ENCODE measurements at places on chromosomes 6 and 20. TPM values are rescaled to one million over a fixed set of nuclear protein-coding genes. Genes with fewer than 3 reads are reported as not detected.

GRCh38 chr6:132072271-132072670 lies 121.1 kb upstream of the CCN2 start:
- peaks cover 2% of the 10 kb centered on the region for H3K27me3 ChIP-seq
- no peaks in the 10 kb centered on the region for H3K4me1 ChIP-seq
- no peak overlapping the region for H3K27ac ChIP-seq
- H3K36me3 ChIP-seq, result no peaks in the 10 kb centered on the region
- DNase-seq, result no peak

The PEDS1 gene
- total RNA-seq, result 29.5 TPM

DNA sequence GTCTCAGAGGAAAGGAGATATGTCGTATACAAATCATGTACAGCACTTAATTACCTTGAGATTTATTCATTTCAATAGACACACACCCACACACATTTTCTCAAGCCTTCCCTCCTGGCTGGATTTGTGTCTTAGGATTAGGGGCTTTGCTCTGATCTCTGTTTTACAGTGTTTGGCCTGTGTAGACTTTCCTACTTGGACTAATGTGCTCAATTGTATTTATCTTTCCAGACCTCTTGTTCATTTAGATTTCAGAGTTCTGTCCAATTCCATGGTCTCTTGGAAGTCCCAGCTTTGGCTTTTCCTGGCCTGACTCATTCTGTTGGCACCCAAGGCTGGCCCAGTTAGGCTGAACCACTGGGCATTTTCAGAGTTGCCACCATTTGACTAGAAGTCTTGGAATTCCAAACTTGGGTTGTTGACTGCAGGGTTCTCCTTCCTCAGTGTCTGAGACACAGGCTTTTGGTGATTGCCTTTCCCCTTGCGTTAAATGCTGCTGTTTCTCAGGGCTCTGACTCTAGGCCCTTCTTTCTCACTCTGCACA lies 8.9 kb upstream of the RFPL4B start:
- no peak for DNase-seq
- H3K27ac ChIP-seq, result no peak overlapping the region
- no peaks in the 10 kb centered on the region for H3K4me1 ChIP-seq
- H3K36me3 ChIP-seq, result no peaks in the 10 kb centered on the region
- no peak overlapping the region for H3K4me3 ChIP-seq
- peaks cover 20% of the 10 kb centered on the region for H3K27me3 ChIP-seq

- peak overlapping the region; percentile 91 for H3K27ac ChIP-seq
- H3K27me3 ChIP-seq, result no peaks in the 10 kb centered on the region
- peaks cover 34% of the 10 kb centered on the region for H3K36me3 ChIP-seq
- H3K4me3 ChIP-seq, result no peak overlapping the region
These were observed 8.7 kb downstream of the TMEM181 start for GRCh38 chr6:158568549-158568948.

The KCNK16 gene
- not detected for total RNA-seq

DNA sequence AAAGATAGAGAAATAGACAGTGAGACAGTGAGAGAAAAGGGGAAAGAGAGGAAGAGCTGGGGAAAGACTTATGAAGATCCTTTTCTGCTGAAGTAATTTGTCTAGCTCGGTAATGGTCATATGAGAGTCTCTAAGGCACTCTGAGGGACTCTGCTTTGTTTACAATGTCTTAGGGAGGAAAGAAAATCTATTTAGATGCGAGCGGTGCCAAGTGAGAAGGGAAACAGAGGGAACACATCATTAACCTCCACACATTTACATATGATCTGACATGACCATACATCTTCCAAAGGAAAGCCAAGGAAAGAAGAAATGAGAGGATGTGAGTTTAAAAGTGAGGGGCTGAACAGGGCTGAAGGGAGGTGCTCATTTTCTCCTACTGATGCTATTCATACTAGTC lies 862.3 kb upstream of the CITED2 start:
- DNase-seq, result no peak
- no peaks in the 10 kb centered on the region for H3K4me1 ChIP-seq
- no peaks in the 10 kb centered on the region for H3K27me3 ChIP-seq
- no peak overlapping the region for H3K27ac ChIP-seq

- no peaks in the 10 kb centered on the region for H3K27me3 ChIP-seq
- H3K4me1 ChIP-seq, result no peaks in the 10 kb centered on the region
- H3K4me3 ChIP-seq, result no peak within 1 kb of the TSS
- no peak for DNase-seq
- H3K27ac ChIP-seq, result no peak within 1 kb of the TSS
These were observed at the start of gene DEFB123 for GRCh38 chr20:31440012-31440659. Gene DEFB123 (plus strand): TSS chr20:31440632. CDS start chr20:31440699, 67 bp downstream.

The FKBP1C gene
- total RNA-seq, result 3.0 TPM

DNA sequence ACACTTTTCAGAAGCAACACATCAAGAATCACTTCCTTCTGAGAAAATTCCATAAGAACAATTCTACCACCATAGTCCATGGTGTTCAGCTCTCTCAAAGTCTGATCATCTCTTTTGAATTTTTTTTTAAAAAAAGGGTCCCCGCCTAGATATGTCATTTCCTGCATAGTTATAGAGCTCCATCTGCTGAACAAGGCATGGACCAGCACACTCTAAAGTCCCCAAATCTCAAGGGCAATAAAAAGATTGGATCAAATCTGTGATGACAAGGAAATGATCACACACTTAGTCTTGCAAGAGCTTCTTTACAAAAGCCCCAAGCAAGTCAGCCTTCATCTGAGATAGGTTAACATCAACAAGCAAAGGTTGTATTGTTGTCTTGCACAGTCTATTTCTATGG lies 100.7 kb upstream of the STMND1 start:
- no peak for DNase-seq
- no peak overlapping the region for H3K27ac ChIP-seq
- H3K4me3 ChIP-seq, result no peak overlapping the region
- H3K36me3 ChIP-seq, result no peaks in the 10 kb centered on the region
- no peaks in the 10 kb centered on the region for H3K4me1 ChIP-seq

DNA sequence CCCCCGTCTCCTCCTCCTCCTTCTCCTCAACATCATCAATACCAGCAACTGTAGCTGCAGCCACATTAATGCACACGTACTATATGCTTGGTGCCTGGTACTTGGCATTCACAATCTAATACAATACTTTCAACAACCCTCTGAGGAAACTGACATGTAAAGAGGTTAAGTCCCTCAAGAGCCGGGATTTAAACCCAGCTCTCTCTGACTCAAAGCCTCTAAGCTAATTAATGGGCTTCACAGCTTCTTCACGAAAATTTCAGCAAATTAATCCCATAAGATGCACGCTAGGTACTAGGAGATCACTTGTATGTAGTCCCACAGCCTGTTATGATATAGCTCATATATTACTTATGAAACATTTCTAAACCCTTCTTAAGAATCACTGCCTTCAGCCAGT lies 73.1 kb upstream of the IPCEF1 start:
- H3K4me1 ChIP-seq, result no peaks in the 10 kb centered on the region
- no peak overlapping the region for H3K27ac ChIP-seq
- peaks cover 12% of the 10 kb centered on the region for H3K27me3 ChIP-seq
- DNase-seq, result no peak

DNA sequence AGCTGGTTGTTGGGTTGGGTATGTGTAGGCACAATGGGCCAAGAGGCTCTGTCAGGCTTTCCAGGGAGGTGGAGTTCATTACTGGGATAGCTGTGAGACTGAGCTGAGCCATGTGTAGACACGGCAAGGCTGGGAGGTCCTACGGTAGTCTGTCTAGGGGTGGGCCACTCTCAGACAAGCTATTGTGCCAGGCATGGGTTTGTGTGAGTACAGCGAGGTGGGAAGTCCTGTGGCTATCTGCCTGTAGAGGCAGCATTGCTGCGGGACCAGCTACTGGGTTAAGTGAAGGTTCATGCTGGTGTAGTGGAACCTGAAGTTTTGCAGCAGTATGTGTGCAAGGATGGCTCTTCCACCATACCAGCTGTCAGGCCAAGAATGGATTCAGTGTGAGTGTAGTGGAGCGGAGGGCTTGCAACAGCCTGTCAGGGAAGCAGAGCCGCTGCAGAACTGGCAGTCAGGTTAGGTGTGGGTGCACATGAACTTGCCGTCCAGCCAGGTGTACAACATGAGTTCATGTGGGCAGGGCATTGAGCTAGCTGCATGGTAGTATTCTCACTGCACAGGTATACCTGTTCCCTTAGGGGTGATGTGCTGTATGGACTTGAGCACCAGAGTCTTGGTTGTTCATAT lies 78.0 kb upstream of the CENPW start:
- no peaks in the 10 kb centered on the region for H3K4me1 ChIP-seq
- H3K27me3 ChIP-seq, result no peaks in the 10 kb centered on the region
- no peak overlapping the region for H3K27ac ChIP-seq

The PROKR2 gene
- total RNA-seq, result not detected

The SPTLC3 gene
- total RNA-seq, result 0.68 TPM

DNA sequence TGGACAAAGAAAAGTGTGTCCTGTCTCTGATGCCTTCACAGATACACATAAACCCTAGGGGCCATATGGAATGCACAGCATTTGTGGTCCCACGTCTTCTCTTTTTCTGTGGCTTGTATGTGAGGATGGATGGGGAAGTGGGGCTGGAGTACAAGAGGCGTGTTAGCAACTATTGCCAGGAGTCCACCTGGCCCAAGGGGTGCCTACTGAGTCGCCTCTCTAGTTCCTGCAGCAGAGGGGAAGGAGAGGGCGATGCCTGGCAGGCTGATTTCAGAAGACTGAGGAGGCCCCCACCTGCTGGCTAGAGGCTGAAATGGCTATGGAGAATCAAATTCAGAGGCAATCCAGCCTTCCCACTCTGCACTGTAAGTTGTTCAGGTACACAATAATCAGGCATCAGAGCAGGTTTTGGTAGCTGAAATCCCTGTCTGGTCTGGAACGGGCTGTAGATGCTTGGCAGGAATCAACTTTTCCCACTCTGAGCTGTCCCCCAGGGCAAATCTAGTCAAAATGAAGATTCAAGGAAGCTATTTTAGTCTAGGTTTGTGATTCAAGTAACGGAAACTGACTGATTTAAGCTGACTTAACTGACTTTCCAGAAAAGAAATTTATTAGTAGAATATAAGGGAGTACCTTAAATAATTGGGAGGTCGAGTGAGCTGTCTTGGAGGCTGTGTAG lies 14.9 kb upstream of the PPARD start:
- H3K27ac ChIP-seq, result peak overlapping the region; percentile 41
- peaks cover 11% of the 10 kb centered on the region for H3K4me1 ChIP-seq
- no peaks in the 10 kb centered on the region for H3K27me3 ChIP-seq
- peak; percentile 61 for DNase-seq
- H3K36me3 ChIP-seq, result peaks cover 36% of the 10 kb centered on the region
- H3K4me3 ChIP-seq, result no peak overlapping the region

DNA sequence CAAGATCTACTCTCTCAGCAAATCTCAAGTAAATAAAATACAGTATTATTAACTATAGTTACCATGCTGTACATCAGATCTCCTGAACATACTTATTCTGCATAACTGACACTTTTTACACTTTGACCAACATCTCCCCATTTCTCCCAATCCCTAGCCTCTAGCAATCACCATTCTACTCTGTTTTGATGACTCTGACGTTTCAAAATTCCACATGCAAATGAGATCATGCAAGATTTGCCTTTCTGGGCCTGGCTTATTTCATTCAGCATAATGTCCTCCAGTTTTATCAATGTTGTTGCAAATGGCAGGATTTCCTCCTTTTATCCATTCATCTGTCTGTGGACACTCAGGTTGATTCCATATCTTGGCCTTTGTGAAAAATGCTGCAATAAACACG lies 266.3 kb downstream of the RFPL4B start:
- H3K4me1 ChIP-seq, result no peaks in the 10 kb centered on the region
- DNase-seq, result no peak
- H3K27ac ChIP-seq, result no peak overlapping the region
- H3K4me3 ChIP-seq, result no peak overlapping the region

DNA sequence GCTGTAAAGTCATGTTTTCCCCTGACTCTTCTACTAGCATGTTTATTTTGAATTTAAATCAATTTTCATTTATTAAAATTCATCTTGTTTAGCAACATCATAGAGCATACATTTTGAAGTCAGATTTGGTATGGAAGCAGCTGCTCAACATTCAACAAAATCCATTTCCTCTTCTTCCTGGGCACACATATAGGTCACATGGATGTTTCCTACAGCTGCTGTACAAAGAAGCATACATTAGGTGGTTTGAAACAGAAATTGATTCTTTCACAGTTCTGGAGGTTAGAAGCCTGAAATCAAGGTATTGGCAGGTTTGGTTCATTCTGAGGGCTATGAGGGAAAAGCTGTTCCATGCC lies 495.2 kb downstream of the RFPL4B start:
- no peak overlapping the region for H3K4me3 ChIP-seq
- H3K27ac ChIP-seq, result no peak overlapping the region
- no peaks in the 10 kb centered on the region for H3K4me1 ChIP-seq
- DNase-seq, result no peak

GRCh38 chr6:109475625-109476024 lies 7.4 kb downstream of the ZBTB24 start:
- peak overlapping the region; percentile 58 for H3K27ac ChIP-seq
- peaks cover 72% of the 10 kb centered on the region for H3K4me1 ChIP-seq
- H3K27me3 ChIP-seq, result no peaks in the 10 kb centered on the region

GRCh38 chr6:129189266-129189665 lies 306.3 kb downstream of the LAMA2 start:
- H3K4me1 ChIP-seq, result no peaks in the 10 kb centered on the region
- no peaks in the 10 kb centered on the region for H3K36me3 ChIP-seq
- no peak overlapping the region for H3K27ac ChIP-seq
- no peaks in the 10 kb centered on the region for H3K27me3 ChIP-seq
- no peak for DNase-seq

The RIN2 gene
- total RNA-seq, result not detected

The CALHM4 gene
- total RNA-seq, result not detected

The CLIC5 gene
- 3.0 TPM for total RNA-seq

- no peaks in the 10 kb centered on the region for H3K27me3 ChIP-seq
- DNase-seq, result no peak
- no peak overlapping the region for H3K4me3 ChIP-seq
- no peak overlapping the region for H3K27ac ChIP-seq
- peaks cover 5% of the 10 kb centered on the region for H3K4me1 ChIP-seq
These were observed 7.4 kb upstream of the SLC22A2 start for GRCh38 chr6:160265869-160266476.

GRCh38 chr6:84260926-84261325 lies 33.5 kb upstream of the CEP162 start:
- H3K4me1 ChIP-seq, result no peaks in the 10 kb centered on the region
- DNase-seq, result no peak
- H3K4me3 ChIP-seq, result no peak overlapping the region
- H3K27ac ChIP-seq, result no peak overlapping the region
- peaks cover 5% of the 10 kb centered on the region for H3K27me3 ChIP-seq

DNA sequence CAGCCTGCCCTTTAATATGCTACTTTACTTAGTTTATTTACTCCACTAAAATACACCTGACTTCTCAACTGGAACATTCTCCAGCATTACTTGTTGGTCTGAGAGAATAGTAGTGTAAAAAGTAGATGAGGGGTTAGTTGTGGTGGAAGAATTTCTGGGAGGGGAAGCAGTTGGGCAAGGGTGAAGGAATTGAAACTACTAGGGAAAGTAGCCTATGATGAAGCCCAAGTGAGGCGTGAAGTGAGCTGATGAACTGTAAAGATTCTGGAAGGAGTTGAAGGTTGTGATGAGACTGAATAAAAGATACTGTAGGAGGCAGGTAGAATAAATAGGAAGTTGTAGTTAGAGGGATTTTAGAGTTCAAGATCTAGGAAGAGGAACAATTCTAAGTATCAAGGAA lies 72.5 kb downstream of the ITCH start:
- no peak overlapping the region for H3K4me3 ChIP-seq
- no peaks in the 10 kb centered on the region for H3K27me3 ChIP-seq
- peaks cover 13% of the 10 kb centered on the region for H3K4me1 ChIP-seq
- DNase-seq, result no peak
- H3K27ac ChIP-seq, result no peak overlapping the region

- no peaks in the 10 kb centered on the region for H3K36me3 ChIP-seq
- no peak overlapping the region for H3K27ac ChIP-seq
- H3K4me1 ChIP-seq, result peaks cover 14% of the 10 kb centered on the region
- H3K27me3 ChIP-seq, result peaks cover 5% of the 10 kb centered on the region
- H3K4me3 ChIP-seq, result no peak overlapping the region
These were observed 21.4 kb upstream of the TENT5A start for GRCh38 chr6:81773887-81774286.
